ENCODE measurements at places on chromosomes 7 and 10.

DNA sequence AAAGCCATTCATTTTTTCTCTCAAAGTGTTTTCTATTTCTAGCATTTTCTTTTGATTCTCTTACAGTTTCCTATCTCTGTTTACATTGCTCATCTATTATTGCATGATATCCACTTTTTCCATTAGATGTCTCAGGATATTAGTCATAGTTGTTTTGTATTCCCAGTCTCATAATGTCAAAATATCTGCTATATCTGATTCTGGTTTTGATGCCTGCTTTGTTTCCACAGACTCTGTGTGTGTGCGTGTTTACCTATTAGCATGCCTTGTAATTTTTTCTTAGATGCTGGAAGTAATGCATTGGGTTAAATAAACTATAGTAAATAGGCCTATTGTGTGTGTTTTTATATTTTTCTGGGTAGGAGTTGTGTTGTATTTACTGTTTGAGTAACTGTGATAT lies 1126.3 kb downstream of the SORCS1 start:
- DNase-seq, result no peak

- no peak for DNase-seq
Measured at GRCh38 chr7:36001546-36001945, 151.5 kb upstream of the EEPD1 start.

GRCh38 chr10:11275651-11276050 lies 258.0 kb downstream of the CELF2 start:
- no peak for DNase-seq

- DNase-seq, result peak; percentile 21
Measured at GRCh38 chr7:98217623-98218582, 6.7 kb downstream of the BHLHA15 start.

DNA sequence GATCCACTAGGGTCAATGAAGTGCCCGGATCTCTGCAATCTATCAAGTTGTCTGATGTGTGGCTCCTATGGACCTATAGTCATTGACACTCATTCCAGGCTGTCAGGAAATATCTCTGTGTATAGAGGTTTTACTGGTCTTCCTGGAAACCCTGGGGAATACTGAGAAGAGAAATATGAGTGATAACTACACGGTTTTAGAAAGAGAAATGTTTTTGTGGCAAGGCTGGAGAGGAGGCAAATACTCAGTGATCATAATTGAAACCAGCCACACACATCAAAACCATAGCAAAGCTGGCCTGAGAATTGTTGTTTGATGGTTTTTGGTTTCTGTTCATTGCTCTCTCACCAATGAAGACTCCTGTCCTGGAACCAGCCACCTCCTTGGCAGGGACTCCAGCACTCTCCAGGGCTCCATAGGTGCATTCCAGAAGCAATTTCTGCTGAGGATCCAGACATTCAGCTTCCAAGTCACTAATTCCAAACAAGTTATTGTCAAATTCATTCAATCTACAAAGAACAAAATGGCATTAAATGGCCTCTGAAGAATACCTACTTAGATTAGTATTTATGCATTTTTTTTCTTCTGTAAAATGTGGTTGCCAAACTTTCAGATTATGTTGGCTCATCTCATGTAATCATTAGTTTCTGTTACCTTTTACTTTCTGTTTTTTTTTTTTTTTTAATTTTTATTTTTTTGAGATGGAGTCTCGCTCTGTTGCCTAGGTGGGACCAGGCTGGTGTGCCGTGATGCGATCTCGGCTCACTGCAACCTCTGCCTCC lies 108.6 kb upstream of the ABI1 start:
- no peak for DNase-seq

- DNase-seq, result no peak
Measured at GRCh38 chr7:103811997-103812396, 177.5 kb downstream of the RELN start.

DNA sequence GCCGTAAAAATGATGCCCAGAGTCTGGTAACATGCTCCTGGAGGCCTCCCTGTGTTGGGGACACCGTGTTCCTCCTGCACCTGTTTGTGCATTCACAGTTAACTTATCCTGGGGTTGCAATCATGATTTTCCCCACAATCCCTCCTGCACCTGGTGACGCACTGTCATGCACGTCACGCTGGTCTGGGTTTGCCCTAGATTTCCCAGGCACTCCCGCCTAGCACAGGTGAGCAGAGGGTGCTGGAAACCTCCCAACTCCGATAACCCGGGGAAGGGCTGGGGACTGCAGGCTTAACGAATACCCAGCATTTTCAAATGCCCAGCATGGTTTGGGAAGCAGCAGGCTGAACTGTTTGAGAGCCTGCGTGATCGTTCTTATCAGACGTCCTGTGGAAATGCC lies 427.1 kb downstream of the TCERG1L start:
- DNase-seq, result no peak

DNA sequence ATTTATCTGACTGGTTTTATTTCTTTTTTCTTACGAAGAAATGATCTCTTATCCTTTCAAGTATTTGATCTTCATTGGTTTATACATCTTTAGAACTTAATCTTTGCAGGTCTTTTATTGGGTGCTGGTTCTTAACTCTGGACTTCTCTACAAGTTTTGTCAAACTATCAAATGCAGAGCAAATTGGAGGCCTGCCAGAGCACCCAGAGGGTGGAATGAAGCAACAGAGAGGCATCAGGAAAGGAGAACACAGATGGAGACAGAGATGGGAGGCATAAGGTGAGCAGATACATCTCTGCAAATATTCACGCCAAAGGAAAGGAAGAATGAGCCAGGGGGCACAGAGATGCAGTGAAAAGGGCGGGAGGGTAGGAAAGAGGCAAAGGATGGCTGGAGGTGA lies 130.3 kb downstream of the PKD1L1 start:
- DNase-seq, result no peak

DNA sequence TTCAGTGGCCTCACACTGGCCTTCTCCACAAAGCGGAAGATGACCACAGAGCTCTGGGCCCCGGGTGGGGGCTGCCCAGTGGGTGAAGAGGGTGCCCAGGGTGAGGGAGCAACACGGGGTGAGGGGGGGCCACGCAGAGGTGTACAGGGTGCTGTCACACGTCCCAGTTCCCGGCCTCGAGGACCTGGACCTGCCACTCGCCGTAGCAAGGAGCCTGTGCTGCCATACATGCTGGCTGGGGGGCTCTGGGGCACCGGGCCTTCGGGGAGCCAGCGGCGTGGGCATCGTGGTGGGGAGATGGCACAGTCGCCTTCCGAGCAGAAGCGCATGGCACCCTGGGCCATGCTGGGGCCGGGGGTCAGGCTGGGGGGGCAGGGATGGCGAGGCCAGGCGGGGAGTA lies 1.9 kb downstream of the PSD start:
- DNase-seq, result no peak

DNA sequence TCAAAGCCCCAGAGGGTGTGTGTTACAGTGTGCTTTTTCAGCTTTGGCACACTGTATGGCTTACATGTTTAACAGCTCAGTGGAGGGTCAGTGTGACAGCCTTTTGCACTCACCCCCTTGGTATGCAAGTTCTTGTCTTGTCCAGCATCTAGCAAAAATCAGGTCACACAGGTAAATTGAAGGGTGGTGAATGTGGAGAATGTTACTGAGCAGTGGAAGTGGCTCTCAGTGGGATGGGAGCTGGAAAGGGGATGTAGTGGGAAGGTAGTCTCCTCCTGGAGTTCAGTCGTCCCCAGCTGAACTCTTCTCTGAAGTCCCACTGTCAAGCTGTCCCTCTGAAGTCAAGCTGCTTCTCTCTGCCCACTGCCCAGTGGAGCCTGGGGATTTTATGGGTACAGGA lies 21.0 kb upstream of the C10orf90 start:
- DNase-seq, result no peak

DNA sequence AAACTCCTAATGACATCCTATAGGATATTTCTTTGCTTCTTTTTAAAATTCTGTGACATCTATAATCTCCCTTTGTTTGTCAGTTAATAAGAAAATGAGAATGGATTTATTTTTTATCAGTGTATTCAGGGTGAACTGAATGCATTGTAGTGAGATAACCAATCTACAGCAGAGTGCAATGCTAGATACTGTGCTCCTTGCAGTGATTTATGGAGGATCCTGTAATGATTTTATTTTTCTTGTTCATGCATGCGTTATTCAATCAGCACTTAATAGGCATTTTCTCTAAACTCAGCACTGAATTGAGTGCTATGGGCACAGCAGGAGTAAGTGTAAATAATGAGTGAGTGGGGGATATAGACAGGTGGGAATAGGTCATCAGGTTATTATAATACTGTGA lies 253.9 kb downstream of the CDK14 start:
- DNase-seq, result no peak

GRCh38 chr7:37467002-37467401 lies 18.3 kb upstream of the ELMO1 start:
- DNase-seq, result no peak

DNA sequence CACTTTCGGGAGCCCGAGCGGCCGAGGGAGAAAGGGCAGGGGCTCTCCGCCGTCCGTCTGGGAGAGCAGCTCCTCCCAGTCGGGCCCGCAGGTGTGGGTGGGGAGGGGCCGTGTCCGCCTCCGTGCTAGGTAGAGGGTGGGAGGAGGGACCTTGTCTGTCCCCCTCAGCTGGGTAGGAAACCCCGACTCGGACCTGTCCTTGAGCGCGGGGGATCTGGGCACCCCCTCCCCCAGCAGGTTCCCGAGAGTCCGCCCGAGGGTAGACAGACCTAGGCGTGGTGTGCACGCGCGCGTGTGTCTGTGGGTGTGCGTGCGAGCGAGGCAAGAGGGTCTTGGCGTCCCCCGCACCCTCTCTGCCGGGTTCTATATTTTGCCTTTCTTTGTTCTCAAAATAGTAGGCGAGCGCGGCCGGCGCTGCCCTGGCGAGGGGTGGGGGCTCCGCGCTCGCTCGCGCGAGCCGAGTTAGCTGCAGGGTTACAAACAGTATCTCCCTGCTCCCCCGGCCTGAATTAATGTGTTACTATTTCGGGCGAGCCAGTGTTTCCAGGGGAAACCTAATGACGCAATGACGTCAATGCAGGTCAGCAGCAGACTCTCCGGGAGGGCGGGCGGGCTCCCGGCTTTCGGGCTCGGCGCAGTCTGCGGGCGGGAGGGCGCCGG lies 73.9 kb upstream of the LEP start:
- peak; percentile 28 for DNase-seq

DNA sequence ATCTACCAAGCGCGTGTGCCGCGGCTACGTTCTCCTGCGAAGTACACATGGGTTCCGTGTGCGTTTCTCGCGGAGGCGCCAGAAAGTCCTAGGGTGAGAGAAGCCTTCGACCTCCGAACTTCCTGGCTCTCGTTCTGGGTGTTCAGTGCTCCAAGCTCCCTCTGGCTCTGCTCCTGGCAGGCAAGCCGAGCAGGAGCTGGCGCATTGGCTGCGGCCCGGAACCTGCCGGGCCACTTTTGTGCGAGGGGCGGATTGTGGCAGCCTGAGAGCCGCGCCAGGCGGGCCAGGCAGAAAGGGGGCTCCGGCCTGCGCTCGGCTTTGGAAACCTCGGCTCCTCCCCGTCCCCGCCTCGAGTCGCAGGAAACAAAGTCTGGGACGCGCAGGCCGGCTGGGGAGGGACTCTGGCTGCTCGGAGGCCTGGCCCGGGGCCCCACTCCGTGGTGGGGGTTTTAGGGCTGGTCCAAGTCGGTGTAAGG lies 9.6 kb downstream of the EMX2 start:
- no peak for DNase-seq

- DNase-seq, result peak; percentile 20
Measured at GRCh38 chr7:80659120-80660055, 20.9 kb downstream of the CD36 start.
